ENCODE measurements at places on chromosomes 13 and 19. TPM values are rescaled to one million over a fixed set of nuclear protein-coding genes. Genes with fewer than 3 reads are reported as not detected.

- DNase-seq, result no peak
These were observed 363.1 kb downstream of the EFNB2 start for GRCh38 chr13:106172176-106172905.

GRCh38 chr13:67518785-67519184, 288.6 kb upstream of the PCDH9 start:
- no peak for DNase-seq

- DNase-seq, result no peak
These were observed 1483.7 kb downstream of the PCDH9 start for GRCh38 chr13:65746406-65746921.

GRCh38 chr13:48579165-48579918, 46.5 kb upstream of the RCBTB2 start:
- DNase-seq, result no peak

- DNase-seq, result peak; percentile 59
These were observed 593 bp downstream of the ATP8B3 start for GRCh38 chr19:1811472-1811894.

- no peak for DNase-seq
These were observed 290.4 kb downstream of the SLITRK6 start for GRCh38 chr13:85508683-85509329.

GRCh38 chr13:106246666-106247188, 288.7 kb downstream of the EFNB2 start:
- DNase-seq, result no peak

The ATXN8OS gene
- not detected for total RNA-seq

The MEDAG gene
- not detected for total RNA-seq

DNA sequence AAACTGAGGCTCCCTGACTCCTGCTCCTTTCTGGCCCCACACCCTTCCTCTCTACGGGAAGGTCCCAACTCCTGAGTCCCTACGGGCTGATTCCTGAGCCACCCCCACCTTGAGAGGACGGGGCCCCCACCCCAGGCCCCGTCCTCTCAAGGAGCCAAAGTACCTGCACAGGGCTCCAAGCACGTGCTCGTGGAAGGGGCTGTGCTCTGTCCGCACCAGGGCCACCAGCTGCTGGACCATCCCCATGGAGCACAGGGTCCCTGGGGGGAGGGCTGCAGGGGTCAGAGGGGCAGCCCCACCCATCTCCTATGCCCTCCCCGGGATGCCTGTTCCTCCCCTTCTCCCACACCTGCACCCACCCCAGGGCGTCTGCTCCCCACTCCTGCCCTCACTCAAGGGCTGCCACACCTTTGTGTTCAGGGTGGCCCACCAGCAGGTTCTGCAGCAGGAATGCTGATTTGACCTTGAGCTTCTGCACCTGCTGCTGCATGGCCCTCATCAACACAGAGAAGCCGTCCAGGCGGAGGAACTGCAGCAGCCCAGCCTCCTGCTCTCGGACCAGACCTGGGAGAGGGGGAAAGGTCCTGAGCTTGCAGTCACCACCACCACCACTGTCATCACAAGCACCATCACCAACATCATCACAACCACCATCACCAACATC, 7.0 kb upstream of the PPP6R1 start:
- no peak for DNase-seq

GRCh38 chr13:60329221-60329923, 67.6 kb upstream of the TDRD3 start:
- DNase-seq, result peak; percentile 22

DNA sequence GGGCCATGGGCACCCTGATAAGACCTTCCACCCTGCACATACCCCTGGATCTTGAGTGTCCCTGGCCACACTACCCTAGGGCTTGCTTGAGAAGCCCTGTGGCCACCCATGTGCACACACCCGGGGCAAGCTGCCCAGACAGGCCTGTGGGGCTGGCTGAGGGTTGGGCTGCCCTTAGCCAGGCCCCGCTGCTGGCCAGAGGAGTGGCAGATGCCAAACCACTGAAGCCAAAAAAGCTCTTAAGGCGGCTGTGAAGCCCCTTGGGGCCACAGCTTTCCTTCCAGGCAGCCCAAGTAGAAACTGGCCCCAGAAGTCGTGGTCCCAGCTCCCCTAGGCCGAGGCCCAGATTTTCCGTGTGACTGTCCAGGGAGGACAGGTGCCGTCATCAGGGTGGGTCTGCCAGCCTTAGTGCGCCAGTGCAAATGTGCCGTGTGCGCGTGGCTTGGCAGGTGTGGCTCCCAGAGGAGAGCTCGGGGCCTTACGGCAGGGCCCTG, 14.8 kb downstream of the CEBPG start:
- no peak for DNase-seq

- DNase-seq, result no peak
These were observed 330.8 kb downstream of the DLEU7 start for GRCh38 chr13:50512474-50513299.

The CRLF1 gene
- total RNA-seq, result 109 TPM

The UNC13A gene
- total RNA-seq, result 0.69 TPM

DNA sequence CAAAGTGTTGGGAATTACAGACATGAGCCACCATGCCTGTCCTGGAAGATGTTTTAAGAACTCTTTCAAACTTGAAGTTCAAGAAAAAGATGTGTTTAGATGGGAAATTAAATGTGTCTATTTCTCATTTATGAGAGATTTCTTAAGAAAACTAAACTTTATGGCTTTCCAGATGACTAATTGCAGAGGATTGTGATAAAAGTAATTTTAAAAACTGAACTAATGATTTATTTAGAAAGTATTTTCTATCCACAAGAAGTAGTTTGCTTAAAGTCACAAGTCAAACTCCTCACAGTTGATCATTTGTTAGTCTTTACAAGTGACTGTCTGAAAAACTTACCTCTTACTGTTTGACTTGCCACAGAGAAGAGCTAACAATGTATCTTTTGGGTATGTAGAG, 89.6 kb upstream of the SPRY2 start:
- no peak for DNase-seq

The OR7A5 gene
- total RNA-seq, result not detected

GRCh38 chr13:45604892-45605291, 10.6 kb downstream of the ERICH6B start:
- no peak for DNase-seq

The FAAP24 gene
- total RNA-seq, result 4.6 TPM

DNA sequence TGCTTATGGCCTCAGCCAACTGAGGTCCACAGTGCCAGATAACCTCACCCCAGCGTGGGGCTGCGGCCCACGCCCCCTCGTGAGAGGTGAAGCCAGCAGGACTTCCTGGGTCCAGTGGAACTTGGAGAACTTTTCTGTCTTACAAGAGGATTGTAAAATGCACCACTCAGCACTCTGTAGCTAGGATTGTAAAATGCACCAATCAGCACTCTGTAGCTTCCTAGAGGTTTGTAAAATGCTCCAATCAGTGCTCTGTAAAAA, 109.1 kb downstream of the AKAP11 start:
- no peak for DNase-seq

The PRR22 gene
- 1.3 TPM for total RNA-seq

The BIVM gene
- 19.3 TPM for total RNA-seq

DNA sequence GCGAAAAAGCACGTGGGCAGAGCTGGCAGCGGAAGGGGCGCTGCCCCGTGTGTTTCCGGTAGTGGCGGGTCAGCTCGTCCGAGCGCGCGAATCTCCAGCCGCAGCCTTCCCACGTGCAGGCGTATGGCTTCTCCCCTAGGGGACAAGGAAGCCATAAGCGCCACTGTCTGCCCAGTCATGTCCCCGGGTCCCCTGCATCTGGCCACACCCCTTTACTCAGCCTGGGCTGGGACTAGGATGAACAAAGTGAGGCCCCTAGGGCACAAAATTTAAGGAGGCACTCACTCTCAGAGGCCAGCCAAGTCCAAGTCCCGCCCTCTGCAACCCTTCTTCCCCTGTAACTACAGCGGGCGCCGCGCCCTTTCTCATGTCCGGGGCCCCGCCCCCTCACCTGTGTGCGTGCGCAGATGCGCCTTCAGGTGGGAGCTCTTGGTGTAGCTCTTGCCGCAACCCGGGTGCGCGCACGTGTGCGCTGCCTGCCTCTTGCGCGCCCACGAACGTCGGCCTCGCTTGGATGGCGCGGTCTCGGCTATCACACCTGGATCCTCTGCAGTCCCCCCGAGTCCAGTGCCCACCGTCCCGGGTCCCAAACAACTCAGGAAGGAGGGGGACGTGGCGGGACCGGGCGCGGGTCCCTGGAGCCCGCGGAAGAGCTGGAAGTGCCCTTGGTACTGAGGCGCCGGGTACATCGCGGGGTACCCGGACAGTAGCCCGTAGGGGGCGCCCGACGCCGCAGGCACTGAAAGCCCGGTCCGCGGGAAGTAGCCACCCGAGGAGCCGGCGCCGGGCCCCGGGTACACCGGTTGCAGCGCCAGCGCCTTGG, 1.9 kb downstream of the KLF1 start:
- peak; percentile 39 for DNase-seq

The CCDC169 gene
- 12.2 TPM for total RNA-seq

GRCh38 chr19:1438933-1439354, 748 bp downstream of the RPS15 start:
- DNase-seq, result no peak

DNA sequence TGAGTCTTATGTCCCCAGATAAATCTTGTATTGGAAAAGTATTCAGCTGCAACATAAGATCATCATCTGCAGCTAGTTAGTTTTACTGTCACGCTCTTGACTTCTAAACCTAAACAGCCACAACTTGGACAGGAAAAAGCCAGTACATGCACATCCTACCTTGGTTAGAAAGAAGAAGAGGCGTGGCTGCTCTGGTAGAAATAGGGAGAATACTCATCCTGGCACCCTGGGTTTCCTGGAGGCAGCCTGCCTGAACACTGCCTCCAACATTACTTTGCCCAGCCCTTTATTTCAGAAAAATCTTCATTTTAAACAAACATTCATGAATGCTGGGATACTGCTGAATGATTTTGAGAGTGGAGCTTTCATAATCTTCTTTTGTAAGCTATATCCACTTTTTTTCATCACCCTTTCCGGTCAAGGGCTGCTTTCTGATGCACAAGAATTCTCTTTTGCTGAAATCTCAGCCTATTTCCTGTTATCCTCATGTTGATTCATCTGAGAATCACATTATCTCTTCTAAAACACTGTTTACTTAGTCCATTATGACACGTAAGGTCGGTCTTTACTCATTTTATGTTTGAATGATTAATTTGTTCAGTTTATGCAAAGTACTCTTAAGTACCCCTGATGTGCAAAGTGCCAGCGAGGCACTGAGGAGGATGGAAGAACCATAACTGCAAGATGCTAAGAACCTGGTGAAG, 55.2 kb downstream of the STARD13 start:
- no peak for DNase-seq

DNA sequence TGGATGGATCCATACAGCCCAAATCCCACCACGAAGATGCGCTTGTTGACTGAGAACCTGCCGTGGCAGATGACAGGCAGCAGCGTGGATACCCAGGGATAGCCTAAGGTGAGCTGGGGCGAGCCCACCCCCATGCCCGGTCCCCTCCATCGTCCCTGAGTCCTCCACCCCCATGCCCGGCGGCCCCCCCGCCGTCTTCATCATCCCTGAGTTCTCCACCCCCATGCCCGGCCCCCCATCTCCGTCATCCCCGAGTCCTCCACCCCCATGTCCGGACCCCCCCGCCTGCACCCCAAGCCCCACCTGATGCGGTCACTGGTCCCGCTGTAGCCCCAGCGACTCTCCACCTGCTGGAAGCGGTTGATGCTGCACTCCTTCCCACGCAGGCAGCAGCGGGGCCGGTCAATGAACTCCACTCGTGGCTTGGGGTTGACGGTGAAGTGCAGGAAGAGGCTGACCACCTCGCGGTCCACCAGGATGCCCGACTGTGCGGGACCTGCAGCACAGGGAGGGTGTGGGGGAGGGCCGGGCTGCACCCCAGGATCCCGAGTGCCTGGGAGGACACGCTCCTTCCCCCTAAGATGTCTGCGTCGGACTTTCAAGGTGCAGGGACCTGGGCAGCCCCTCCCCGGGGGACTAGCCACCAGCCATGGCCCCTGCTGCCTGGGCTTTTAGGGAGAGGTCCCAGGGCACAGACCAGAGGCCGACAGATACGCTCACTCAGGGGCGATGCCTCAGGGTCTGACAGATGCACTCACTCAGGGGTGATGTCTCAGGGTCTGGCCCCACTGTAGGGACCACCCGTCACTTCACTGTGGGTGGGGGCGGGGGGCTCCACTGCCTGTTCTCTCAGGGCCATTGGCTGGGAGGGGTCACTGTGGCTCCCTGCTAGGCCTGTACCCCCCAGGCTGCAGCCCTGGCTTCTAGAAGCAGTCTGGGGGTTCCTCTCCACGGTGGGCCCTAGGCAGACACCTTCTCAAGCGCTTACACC, 28.0 kb downstream of the BTBD2 start:
- DNase-seq, result no peak

All from NCI-H460 (cell line).